ENCODE measurements at places on chromosomes 2 and 18.

GRCh38 chr2:97801028-97801427 lies 87.7 kb downstream of the ZAP70 start:
- no peaks in the 10 kb centered on the region for H3K27me3 ChIP-seq
- H3K4me1 ChIP-seq: no peaks in the 10 kb centered on the region
- peaks cover 5% of the 10 kb centered on the region for H3K36me3 ChIP-seq
- H3K4me3 ChIP-seq: no peak overlapping the region

DNA sequence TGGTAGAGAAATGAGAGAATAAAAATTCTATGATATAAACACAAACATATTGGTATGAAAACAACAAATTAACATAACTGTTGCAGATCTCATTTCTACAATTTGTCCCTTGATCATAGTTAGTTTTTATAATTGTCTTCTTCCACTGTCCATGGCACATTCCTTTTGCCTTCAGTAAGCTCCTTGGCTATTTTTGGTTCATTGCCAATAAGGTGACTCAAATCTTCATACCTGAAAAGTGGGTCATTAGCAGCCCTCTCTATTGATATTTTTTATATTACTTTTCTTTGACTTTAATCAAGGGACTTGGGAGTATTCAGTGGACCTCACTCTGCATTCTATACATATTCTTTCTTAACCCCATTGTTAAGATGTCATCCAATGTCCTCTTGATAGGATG lies 552.9 kb downstream of the TDRD15 start:
- no peak overlapping the region for H3K27ac ChIP-seq
- H3K27me3 ChIP-seq: no peaks in the 10 kb centered on the region
- H3K4me1 ChIP-seq: no peaks in the 10 kb centered on the region
- peaks cover 15% of the 10 kb centered on the region for H3K36me3 ChIP-seq
- no peak overlapping the region for H3K4me3 ChIP-seq

- no peaks in the 10 kb centered on the region for H3K36me3 ChIP-seq
- no peak overlapping the region for H3K27ac ChIP-seq
- DNase-seq: no peak
- H3K27me3 ChIP-seq: peaks cover 12% of the 10 kb centered on the region
- no peak overlapping the region for H3K4me3 ChIP-seq
Measured at GRCh38 chr2:120381192-120381591, 35.3 kb downstream of the INHBB start.

DNA sequence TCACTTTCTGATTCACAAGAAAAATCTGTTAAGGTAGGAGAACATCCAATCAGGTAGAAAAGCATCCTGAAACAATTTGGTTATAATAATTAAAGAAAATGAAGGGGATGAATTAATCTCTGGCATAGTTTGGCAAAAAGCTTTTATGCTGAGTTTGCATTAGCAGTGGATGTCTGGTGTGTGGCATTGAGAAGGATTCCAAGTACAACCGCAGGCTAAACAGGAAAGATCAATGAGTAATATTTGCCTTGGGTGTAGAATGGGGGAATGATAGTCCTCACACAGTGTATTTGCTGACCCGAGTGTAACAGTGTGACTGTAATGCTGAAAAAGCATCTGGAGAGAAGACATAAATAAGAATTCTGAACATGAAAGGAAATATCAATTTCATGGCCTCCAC lies 68.3 kb upstream of the SESTD1 start:
- no peak overlapping the region for H3K4me3 ChIP-seq
- no peak overlapping the region for H3K27ac ChIP-seq
- DNase-seq: no peak
- peaks cover 16% of the 10 kb centered on the region for H3K27me3 ChIP-seq
- H3K4me1 ChIP-seq: no peaks in the 10 kb centered on the region
- no peaks in the 10 kb centered on the region for H3K36me3 ChIP-seq

- DNase-seq: no peak
- no peak overlapping the region for H3K27ac ChIP-seq
- H3K36me3 ChIP-seq: peaks cover 5% of the 10 kb centered on the region
- no peak overlapping the region for H3K4me3 ChIP-seq
- H3K4me1 ChIP-seq: peaks cover 2% of the 10 kb centered on the region
- peaks cover 12% of the 10 kb centered on the region for H3K27me3 ChIP-seq
Measured at GRCh38 chr2:71727562-71727961, 274.2 kb downstream of the DYSF start.

DNA sequence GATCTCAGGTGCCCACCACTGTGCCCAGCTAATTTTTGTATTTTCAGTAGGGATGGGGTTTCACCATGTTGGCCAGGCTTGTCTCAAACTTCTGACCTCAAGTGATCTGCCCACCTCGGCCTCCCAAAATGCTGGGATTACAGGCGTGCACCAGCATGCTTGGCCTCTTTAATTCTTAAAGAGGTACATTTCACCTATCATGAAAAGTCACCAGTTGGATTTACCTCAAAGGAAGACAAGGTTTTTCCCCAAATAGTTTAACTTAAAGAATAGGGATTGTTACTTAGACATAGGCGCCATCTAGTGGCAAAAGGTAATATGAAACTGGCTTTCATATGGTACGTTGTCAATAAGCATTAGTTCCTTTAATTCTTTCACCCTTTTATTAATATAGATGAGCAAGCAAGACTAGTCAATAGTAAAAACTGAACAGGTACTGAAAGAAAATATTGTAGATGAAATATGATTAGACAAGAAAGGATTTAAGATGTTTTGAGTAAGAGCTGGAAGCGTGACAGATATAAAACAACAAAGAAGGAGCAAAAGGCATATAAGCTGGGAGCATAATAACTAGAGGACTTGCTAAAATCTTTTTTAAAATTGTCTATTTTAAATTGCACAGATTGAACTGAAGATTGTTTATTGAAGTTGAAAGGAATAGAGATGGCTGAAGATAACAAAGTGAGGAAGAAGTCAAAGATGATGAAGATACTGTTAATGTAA lies 35.0 kb upstream of the PSMD14 start:
- peaks cover 8% of the 10 kb centered on the region for H3K27me3 ChIP-seq
- H3K4me1 ChIP-seq: no peaks in the 10 kb centered on the region
- H3K36me3 ChIP-seq: no peaks in the 10 kb centered on the region
- no peak overlapping the region for H3K4me3 ChIP-seq
- DNase-seq: peak; percentile 16

DNA sequence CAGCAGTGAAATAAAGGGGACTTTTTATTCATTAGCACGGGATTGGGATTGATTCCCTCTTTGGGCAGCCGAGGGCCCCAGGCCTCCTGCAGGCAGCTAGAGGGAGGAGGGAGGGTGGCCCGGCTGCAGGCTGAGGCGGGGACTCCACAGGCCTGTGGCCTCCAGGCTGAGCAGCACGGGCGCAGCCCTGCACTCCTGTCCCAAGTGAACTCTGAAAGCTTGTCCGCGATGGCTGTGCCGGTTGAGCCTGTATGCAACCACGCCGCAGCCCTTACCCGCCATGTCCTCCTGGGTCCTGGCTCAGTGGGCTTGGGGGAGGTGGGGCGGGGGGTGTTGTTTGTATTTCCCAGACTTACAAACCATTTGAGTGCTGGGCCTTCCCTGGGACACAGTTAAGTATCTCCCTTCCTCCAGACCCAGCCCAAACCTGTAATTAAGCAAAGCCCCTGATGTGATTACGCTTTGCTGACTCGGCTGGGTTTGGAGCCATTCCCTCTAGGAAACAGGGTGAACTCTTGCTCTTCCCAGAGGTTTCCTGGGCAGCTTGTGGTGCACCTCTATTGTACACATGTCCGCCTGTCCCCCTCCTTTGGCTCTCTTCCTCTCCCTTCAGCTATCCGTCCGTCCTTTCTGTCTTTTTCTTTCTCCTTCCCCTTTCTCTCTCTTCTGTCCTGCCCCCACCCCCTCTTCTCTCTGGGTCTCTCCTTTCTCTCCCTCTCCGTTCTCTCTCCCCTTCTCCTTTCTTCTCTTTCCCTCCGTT lies 5.3 kb downstream of the GLI2 start:
- no peak for DNase-seq
- no peaks in the 10 kb centered on the region for H3K36me3 ChIP-seq
- H3K27ac ChIP-seq: no peak overlapping the region
- peaks cover 68% of the 10 kb centered on the region for H3K27me3 ChIP-seq
- no peaks in the 10 kb centered on the region for H3K4me1 ChIP-seq
